ENCODE measurements at places on chromosomes 2 and 18.

- peak; percentile 90 for DNase-seq
These were observed 66.7 kb upstream of the HAAO start for GRCh38 chr2:42859006-42859552.

DNA sequence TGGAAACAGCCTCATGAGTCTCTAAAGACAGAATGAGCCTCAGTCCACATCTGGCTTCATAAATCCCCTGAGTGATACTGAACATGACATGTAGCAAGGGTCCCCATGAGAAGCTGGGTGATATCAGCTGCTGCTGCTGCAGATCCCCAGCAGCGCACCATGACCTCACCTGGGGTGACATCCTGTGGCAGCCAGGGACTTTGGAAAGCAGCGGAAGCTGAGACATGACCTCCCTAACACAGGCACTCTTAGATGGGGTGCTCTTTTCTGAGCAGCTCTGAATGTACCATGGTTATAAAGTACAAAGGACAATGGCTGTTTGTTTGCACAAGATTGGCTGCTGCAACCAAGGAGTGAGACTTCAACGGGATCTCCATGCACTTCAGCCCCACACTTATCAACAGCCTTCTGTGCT, 74.7 kb upstream of the TMEM200C start:
- DNase-seq, result no peak

- no peak for DNase-seq
These were observed 105.6 kb downstream of the CEP192 start for GRCh38 chr18:13096719-13097118.

- DNase-seq, result no peak
These were observed 103.3 kb upstream of the LYPD1 start for GRCh38 chr2:132773331-132773730.

GRCh38 chr2:19744456-19745199, 157.2 kb downstream of the TTC32 start:
- peak; percentile 20 for DNase-seq

- DNase-seq, result peak; percentile 62
These were observed 49.9 kb downstream of the DGKD start for GRCh38 chr2:233404222-233404621.

- DNase-seq, result peak; percentile 10
These were observed 218.9 kb upstream of the COPS8 start for GRCh38 chr2:236866542-236867340.

- DNase-seq, result peak; percentile 69
These were observed 102.9 kb upstream of the SLC8A1 start for GRCh38 chr2:40554665-40555294.

DNA sequence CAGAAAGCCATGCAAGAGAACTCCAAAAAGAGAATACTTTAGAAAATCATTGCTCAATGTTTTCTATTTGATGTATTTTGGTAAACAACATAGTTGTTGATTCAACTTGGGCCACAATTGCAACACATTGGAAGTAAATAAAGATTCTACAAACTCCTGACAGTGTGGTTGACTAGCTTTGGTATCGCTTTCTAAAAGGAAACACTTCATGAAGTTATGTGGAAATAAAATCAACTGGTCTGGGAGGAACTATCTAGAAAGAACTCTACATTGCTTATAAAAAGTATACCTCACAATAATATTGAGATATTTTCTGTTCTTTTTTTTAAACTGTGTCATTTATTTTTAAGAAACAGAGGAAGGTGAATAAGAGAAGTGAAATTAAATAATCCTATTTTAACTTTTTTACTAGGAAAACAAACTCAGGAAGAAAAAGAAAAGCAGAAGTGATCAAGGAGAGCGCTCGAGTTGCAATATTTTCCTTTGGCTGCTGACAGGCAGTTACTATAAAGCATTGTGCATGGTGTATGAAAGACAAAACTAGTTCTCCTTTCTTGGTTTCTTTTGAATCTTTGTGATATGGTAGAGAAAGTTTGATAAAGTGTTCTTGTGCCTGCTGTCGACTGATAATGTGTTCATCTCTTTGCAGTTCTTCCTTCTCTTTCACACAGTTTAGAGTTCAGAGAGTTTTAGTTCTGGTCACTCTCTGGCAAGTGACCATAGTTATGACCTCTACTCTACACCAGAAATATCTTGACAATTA, 3.0 kb downstream of the DHRS9 start:
- no peak for DNase-seq

DNA sequence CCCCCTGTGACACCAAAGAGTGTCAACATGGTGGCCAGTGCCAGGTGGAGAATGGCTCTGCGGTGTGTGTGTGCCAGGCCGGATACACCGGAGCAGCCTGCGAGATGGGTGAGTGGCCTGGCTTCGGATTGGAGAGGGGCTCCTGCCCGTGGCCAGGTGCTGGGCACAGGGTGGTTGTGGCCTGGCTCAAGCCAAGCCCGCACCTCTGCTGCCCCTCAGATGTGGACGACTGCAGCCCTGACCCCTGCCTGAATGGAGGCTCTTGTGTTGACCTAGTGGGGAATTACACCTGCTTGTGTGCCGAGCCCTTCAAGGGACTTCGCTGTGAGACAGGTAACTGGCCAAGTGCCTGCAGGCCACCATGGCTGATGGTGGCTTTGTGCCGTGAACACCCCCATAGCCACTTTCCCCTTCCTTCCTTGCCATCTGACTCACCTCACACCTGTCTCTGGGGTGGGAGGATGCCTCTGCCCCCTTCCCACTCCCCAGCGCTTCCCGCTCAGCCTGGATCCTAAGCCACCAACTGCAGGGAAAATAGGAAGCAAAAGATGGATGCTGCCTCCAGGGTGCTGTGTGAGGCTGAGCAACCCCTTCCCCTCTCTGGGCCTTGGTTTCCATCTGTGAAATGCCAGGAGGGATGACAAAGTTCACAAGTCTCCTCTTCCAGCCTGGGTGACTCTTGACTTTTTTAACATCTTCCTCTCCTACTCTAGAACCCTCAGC, 41.8 kb downstream of the SNED1 start:
- no peak for DNase-seq

DNA sequence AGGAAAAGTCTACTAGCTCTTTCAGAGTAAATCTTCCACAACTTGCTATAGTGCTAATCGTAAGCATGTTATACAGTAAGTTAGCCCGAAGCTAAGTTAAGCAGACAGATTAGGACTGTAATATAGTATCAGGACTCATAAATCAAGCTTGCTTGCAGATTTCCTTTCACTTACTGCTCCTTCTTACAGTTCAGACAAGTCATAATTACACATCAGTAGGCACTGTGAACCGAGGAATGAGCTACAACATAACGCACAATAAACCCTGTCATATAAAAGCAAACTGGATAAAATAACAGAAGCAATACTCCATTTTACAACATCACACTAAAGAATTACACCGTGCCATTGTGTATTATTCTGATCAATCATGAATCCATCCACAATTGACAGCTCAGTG, 832.6 kb upstream of the ZEB2 start:
- DNase-seq, result no peak

GRCh38 chr2:180730976-180731375, 249.4 kb upstream of the UBE2E3 start:
- DNase-seq, result no peak

DNA sequence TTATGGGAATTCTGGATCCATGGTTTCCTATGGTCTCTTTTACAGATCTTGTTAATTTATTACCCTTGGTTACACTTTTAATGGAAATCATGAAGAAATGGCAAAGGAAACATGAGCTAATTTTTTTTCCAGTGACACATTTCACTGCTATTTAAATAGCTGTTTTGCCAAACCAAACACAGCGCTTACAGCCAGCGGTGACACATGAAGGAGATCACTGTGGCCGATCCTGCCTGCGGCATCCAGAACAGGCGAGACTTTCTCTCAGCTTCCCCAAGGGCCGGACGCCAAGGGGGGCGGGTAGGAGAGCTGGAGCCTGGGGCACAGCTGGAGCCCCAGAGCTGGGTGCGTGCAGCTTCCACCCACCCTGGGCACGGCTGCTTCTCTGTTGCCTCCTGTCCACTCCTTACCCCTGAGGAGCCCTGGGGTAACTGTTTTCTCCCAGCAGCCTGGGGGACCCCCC, 81.4 kb upstream of the PKDCC start:
- DNase-seq, result no peak

GRCh38 chr18:77141401-77142118, 9.0 kb upstream of the MBP start:
- DNase-seq, result no peak

- DNase-seq, result no peak
These were observed 40.7 kb upstream of the TEX51 start for GRCh38 chr2:126858013-126858412.

DNA sequence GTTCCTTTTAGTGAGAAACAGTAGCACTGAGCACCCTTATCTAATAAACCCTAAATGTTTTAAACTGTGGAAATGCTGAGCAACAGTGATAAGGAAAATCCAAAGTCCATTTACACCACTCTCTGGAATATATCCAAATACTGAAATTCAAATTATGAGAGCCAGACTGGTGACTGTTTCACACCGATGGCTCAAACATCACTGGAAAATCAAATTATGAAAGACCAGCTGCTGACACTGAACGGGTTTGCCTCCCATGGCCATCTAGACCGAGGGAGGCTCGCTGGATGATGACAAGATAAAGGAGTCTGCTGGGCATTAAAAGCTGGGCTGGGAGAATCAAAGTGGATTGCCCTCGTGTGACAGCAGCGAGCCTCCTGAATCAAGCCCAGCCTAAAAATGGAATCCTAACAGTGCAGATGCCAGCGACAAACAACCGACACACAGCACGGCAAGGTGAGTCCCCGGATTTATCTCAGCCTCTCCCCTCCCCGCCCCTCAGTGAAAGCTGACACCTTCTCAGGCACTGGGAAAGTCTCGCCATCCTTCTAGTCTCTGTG, 30.3 kb downstream of the SERPINE2 start:
- no peak for DNase-seq

- no peak for DNase-seq
These were observed 19.4 kb upstream of the LDLRAD4 start for GRCh38 chr18:13199169-13199568.

DNA sequence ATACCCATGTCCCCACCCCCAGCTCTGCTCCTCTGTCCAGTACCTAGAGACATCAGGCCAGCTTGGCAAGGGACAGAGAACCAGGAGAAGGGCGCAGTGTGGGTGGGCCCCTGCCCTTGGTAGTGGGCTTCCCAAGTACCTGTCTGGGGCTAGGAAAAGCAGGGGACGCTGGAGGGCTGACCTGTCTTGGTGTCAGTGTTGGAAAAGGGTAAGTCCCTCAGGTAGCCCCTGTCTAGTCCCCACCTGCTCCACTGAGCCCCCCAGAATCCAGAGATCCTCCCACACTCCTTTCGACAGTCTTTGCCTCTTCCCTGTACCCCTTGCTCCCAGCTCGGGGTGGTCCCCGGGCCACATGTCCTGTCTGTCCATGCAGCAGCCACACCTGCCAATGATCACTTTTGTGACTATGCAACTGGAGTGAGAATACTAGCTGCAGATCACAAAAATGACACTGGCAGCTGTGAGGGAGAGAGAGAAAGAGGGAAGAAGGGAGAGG, 14.6 kb downstream of the DNAJB2 start:
- DNase-seq, result peak; percentile 54

DNA sequence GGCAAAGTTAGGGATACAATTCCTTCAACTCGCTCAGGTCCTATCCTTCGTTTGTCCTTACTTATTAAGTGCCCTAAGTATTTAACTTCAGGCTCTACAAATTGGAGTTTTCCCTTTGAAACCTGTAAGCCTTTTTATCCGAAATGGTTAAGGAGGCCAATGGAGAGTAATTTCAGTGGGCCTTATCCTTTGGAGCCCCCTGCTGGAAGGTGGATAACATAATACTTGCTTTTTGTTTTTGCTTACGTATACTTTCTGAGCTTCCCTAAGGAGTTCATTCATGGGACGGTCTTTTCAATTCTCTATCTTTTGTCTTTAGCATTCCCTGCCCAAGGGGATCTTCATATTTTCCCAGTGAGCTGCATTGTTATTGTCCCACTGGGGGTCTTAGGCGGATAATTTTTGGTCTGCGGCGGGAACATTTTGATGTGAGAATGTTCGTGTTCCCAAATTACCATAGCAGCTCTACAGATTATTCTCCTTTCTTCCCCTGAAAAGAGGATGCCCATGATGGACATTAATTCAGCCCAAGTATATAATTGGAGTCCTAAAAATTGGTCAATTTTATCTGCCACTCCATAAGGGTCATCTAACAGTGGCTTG, 34.4 kb upstream of the TRAPPC8 start:
- no peak for DNase-seq

DNA sequence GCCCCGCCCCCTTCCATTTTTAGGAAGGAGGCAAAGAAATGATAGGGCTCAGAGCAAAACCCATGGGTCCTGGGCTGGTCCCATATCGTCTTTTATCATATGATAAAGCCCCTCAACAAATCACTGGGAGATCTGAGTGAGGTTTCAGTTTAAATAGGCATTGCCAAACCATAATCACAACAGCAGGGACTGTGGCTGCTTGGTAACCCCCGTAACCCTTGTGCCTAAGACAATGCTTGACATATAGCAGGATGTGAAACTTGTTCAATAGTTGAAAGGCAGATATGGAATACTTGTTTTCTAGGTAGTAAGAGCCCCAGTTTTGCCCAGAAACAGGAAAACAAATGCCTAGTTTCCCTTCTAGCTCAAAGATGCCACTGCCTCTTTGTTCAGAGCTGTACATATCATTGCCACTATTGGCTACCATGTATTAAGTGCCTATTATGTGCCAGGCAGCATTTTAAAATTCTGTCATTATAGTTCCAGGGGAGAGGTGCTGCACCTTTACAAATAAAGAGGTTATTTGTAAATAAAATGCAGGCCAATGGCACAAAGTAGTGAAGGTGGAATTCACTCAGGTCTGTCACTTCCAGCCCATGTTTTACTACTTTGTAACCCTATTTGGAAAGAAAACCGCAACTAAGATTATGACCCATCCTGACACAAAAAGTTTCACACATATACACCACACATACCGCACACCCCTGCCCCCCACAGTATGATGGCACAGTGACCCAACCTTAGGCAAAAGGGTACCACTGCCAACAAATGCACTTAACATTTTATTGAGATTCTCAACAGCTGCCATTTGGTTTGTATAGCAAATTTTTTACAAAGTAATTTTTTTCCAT, 14.2 kb downstream of the NAGK start:
- peak; percentile 76 for DNase-seq

GRCh38 chr18:75293591-75293990, 83.0 kb downstream of the TSHZ1 start:
- DNase-seq, result no peak

DNA sequence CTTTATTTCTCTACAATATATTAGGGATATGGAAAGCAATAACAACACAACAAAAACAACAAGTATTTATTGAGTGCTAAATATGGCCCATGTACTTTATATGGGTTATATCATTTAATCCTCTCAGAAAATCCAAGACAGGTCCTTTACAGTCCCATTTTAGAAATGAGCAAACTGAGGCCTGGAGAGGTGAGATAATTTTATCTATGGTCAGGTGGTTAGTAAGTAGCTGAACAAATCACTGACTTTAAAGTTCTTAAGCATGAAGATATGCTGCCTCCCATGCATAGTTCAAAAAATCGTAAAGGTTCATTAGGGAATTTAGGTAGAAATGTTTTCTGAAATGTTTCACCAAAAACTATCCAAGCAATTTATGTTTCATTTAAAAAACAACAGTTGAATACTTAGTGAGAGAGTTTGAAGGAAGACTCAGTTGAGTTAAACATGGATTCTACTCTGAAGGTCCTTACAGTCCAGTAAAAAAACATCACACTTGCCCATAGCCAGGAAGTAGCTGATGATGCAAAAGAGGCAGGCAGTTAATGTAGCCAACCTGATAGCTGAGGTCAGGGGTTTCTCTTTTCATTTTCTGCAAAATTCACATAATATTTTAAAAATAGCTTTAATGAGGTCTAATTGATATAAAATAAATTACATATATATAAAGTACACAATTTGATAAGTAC, 7.6 kb upstream of the NFE2L2 start:
- no peak for DNase-seq

Measured in activated CD8-positive, alpha-beta memory T cell treated with anti-CD3 and anti-CD28 coated beads, Interleukin-2, amount 50 U/mL, for 48 hours (primary cell).